ENCODE measurements at places on chromosomes 6 and 20.

GRCh38 chr6:65123521-65123920 lies 583.5 kb downstream of the EYS start:
- no peak for DNase-seq

- no peak for DNase-seq
Observed at GRCh38 chr6:38701551-38701950, 1.4 kb downstream of the GLO1 start.

GRCh38 chr20:22402550-22402949 lies 181.8 kb downstream of the FOXA2 start:
- no peak for DNase-seq

- DNase-seq: no peak
Observed at GRCh38 chr6:6793388-6794250, 205.1 kb downstream of the LY86 start.

- no peak for DNase-seq
Observed at GRCh38 chr20:41783423-41784208, 165.4 kb upstream of the CHD6 start.

DNA sequence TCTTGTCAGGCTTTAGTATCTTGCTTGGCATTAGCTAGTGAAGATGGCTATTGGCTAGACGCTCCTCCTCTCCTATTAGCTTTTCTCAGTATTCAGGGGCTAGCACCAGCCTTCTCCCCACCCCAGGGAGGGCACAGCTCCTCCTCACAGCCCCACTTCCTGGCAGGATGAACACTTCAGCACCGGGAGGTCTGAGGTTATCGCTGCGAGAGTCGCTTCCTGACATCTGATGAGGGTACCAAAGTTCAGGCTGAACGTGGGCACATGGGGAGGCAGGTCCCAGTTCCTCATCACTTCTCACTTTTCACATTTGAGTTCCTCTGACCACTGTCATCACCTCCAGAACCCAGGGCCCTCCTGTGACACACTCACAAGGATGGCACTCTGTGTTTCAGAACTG lies 66.6 kb downstream of the LAMA4 start:
- no peak for DNase-seq

DNA sequence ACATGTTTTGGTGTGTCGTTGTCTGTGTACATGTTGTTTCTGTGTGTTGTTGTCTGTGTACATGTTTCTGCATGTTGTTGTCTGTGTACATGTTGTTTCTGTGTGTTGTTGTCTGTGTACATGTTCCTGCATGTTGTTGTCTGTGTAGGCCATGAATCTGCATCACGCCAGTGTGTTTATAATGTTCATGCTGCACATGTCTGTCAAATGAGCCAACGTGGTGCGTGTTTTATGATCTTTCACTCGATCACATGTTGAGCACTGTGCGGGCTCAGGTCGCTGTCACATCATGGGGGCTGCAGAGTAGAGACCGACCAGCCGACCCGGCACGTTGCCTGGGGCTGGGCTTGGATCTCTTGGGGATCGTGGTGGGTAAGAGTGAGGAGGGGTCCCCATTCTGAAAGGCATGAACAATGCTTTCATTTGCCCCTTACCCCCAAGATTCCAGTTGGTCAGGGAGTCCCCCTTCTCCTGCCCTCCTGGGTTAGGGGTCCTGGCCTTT lies 26.5 kb upstream of the SLCO4A1 start:
- DNase-seq: no peak

- no peak for DNase-seq
Observed at GRCh38 chr6:144033816-144034735, 26.0 kb upstream of the PLAGL1 start.

DNA sequence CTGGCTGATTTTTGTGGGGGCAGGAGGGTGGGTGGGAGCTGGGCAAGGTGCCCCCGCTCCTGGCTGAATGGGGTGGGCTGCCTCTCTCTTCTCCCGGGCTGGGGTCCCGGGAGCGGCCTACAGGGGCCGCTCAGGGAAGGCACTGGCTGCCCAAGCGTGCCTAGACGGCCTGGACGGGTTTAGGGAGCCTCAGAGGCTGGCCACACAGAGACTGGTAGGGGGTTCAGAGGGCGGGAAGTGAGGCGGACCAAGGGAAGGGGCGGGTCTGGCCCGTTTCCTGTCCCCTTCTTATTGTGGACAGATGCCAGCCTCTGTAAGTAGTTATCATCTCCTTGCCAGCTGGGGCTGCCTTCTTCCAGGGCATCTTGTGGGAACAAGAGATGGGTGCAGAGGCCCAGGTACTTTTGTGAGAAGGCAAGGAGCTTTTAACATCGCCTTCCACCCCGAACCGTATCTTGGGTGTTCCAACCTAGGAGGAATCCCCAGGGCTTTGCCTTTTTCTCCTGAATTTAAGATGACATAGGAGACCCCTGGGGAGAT lies 437 bp downstream of the CD40 start:
- no peak for DNase-seq

DNA sequence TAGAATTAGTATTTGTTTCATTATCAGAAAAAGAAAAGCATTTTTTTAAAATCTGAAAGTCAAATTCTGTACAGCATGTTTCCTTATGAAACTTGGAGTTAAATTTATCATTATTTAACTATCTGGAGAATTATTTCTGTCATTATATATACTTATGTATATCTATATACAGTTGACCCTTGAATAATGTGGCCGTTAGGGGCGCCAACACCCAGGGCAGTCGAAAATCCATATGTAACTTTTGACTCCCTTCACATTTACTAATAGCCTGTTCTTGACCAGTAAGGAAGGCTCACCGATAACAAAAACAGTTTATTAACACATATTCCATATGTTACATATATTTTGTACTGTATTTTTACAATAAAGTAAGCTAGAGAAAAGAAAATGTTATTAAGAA lies 341.2 kb downstream of the ADGRB3 start:
- no peak for DNase-seq

DNA sequence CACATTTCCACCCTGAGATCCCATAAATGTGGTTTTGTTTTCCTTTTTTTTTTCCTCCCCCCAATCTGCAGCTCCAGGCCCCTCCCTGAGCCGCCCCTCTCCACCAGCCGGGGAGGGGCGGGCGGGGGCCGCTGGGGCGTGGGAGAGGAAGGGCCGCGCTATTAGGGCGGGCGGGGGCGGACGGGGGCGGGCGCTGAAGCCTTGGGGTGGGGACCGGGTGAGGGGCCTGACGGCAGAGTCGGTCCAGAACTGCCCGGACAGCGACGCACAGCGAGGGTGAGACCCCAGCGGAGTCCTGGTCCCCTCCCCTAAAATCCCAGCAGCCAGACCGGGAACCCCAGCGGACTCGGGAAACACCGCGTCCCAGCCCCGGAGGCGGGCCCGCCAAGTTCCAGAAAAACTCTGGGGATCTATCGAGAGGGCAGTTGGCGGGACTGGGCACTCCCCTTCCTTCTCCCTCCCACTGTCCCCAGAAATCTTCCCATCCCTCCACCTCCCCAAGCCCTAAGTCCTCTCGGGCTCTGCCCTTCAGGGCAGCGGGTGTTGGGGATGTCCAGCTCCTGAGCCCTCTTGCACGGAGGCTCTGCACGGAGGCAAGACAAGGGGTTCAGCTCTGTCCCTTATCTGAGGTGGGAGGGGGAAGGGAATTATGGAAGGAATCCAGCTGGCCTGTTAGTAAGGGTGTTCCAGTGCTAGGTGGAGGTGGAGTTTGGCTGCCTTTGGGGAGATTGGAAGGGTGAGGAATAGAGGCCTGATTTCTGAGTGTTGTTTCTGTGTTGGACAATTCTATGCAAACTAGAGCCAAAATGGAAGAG lies at the start of gene PRICKLE4:
TSS of gene PRICKLE4 (plus strand) at position 232 of the 815 bp plus-strand sequence. CDS start 2,692 bp downstream, outside the sequence.
- DNase-seq: no peak

DNA sequence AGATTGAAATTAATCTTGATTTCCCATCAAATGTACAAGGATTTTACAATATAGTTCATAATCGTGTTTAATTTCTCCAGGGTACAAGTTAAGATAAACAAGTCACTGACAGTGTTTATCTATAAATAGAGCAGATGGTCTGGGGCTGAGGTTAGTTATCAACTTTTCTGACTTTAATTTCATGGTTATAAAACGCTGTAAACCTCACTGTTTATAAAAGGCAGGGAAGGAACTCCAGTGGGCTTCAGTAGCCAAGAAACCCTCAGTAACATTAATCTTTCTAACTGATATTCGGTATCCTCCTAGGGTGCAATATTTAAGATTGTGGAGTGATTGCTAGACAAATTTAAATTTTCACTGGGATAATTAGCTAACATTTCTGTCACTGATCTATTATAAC lies 68.6 kb downstream of the GFRAL start:
- DNase-seq: no peak

DNA sequence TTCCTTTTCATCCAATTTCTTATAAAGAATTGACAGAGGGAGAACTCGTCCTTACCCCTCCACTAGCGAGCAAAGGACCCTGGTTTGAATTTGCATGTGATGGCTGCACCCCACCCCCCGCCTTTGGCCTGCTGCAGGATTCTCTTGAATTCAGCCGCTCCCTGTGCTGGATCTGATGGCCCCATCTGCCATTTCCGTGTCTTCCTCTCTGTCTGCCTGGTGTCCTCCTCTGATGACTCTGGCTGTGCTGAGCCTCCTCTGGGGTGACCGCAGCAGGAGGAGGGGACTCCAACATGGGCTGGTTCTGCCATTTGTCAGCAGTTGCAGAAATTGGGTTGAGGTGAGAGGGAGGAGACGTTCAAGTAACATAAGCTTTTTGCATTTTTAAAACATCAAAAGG lies 188.8 kb downstream of the DLL1 start:
- no peak for DNase-seq

DNA sequence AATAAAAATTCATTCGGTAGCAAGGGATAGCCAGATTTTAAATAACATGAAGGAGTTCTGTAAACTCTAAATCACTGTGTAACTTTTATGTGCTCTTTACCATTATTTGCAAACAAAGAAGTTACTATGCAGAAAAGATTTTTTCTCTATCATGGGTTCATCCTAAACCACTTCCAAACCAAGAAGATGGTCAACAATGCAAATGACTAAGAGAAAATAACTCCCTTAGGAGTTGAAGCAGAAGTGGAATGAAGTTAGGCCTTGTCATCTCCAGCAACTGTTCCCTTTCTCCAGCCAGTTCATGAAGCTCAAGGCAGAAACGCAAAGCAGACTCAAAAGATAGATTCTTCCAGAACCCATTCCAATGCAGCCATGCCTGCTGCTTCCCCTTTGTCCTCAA lies 66.0 kb downstream of the MBOAT1 start:
- no peak for DNase-seq

DNA sequence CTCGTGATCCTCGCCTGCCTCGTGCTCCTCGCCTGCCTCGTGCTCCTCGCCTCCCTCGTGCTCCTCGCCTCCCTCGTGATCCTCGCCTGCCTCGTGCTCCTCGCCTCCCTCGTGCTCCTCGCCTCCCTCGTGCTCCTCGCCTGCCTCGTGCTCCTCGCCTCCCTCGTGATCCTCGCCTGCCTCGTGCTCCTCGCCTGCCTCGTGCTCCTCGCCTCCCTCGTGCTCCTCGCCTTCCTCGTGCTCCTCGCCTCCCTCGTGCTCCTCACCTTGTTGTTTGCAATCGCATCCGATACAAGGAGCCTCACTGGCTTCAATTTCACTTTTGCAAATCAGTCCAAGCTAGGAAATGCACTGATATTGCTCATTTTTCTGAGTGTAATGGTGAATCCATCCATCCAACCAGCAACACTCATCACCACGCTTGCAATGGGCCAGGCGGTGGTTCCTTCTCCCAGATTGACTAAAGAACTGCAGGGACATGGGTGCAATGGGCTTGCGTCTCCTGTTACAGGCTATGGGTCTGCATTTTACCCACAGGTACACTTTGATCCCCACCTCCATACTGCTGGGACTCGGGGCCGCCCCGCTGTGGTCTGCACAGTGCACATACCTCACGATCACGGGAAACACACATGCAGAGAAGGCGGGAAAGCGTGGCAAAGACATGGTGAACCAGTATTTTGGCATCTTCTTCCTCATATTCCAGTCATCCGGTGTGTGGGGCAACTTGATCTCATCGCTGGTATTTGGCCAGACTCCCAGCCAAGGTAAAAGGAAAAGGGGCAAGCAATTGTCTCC lies 4.6 kb downstream of the UNC93A start:
- no peak for DNase-seq

GRCh38 chr6:35401514-35401913 lies 50.6 kb upstream of the FANCE start:
- no peak for DNase-seq

DNA sequence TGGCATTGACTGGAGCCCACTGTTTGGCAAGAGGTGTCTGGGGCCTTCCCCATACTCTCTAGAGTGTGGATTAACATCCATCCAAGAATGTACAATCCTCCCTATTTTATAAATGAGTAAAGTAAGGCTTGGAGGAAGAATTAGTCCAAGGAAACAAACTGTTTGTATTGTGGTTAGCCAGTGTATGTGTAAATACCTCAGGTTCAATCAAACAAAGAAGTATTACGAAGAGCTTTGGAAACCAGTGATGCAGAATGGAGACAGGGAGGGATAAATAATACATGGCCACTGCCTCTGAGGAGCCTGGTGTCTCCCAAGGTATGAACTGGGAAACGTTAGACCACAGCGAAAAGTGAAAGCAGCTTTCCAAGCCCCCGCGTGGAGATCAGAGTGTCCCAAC lies 226.6 kb upstream of the RIN2 start:
- DNase-seq: no peak

GRCh38 chr20:20780127-20780824 lies 67.8 kb upstream of the RALGAPA2 start:
- DNase-seq: no peak

DNA sequence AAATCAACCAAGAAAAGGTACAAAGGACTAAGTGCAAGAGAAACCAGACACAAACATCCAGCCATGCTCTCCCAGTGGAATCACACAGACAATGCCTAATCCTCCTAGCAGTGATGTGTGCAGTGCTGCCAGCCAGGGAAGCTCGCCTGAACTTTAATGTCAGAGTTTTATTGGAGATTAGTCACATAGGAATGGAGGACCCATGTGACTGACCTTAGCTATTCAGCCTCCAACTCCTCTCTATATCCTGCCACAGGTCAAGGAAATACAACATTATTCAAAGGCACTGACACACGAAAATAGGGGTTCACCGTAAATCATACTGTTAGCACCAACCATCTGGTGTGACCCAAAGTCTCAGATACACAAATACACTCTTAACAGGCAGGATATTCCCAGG lies 684.6 kb downstream of the DOK5 start:
- DNase-seq: no peak

DNA sequence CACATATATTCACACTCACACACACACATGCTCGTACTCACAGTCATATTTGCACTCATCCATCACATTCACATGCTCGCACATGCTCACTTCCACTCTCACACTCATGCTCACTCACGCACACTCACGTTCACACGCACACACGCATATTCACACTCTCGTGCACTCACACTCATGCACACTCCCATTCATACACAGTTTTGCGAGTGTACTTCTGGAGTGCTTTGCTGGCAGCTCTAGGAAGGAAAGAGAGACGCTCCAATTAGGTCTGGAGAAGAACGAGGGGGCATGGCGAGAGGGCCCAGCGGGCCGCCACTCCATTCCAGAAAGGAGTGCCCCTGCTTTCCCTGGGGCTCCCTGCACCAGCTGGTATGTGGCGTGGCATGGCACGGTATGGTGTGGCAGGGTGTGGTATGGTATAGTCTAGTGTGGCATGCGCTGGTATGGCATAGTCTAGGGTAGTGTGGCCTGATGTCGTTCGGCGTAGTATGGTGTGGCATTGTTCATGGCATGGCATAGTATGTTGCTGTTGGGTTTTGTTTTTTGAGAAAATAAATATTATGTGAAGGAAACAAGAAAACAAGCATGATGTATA lies 216.8 kb upstream of the CDYL start:
- DNase-seq: no peak
